Stimulated activated CD8-positive, alpha-beta memory T cell treated with anti-CD3 and anti-CD28 coated beads, Interleukin-12 subunit alpha, Interleukin-12 subunit beta, amount 100 ng/mL, for 1 hour (primary cell): ENCODE measurements at places on chromosomes 12 and 14.
A peak's percentile ranks its signal among the peaks of the same experiment; 100 is the strongest.

GRCh38 chr12:93573552-93574223 lies 1.2 kb downstream of the SOCS2 start:
- DNase-seq: no peak

DNA sequence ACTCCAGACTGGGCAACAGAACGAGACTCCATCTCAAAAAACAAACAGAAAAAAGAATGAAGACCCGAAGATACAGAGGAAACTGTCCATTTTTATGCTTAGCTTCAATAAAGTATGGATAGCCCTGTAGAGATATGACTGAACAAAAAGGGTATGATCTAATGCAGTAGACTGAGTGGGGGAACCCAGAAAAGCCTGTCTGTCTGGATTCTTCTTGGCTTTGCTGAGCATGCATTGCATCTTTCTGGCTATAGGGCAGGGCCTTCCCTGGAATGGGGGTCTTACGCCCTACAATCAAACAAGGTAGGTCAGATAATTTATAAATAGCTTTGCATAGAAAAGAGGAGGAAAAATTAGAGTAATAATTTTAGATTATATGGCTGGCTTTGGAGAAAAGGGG lies 10.1 kb downstream of the MIA2 start:
- no peak for DNase-seq

DNA sequence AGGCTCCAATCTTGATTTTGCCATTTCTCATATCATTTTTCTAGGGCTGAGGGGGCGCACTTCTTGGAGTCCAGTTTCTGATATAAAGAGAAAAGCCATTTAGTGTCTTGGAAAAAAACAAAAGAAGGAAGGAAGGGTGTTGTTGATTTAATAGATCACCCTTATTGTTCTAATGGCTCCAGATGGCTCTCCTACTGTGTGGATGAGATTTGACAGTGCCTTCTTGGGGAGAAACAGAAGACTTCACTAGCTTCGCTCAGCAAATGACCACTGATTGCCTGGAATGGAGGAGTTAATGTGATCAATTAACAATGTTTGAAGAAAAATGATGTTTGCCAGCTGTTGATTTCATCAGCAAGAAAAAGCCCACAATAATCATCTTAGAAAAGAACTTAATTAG lies 216.2 kb downstream of the APAF1 start:
- no peak for DNase-seq

DNA sequence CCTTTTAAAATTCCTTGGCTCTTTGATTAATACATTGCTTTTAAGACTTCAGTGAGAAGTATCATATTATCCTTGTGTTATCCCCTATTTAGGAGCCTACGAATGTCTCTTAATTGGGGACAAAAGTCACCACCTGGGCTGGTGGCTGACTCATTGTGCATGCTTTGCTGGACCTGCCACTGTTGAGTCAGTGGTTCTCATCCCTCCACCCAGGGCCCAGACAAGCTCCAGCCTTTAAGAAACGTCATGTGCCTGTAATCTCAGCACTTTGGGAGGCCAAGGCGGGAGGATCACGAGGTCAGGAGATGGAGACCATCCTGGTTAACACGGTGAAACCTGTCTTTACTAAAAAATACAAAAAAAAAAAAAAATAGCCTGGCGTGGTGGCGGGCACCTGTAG lies 57.9 kb downstream of the OTX2 start:
- no peak for DNase-seq

GRCh38 chr14:30771595-30771994 lies 102.8 kb upstream of the COCH start:
- no peak for DNase-seq

DNA sequence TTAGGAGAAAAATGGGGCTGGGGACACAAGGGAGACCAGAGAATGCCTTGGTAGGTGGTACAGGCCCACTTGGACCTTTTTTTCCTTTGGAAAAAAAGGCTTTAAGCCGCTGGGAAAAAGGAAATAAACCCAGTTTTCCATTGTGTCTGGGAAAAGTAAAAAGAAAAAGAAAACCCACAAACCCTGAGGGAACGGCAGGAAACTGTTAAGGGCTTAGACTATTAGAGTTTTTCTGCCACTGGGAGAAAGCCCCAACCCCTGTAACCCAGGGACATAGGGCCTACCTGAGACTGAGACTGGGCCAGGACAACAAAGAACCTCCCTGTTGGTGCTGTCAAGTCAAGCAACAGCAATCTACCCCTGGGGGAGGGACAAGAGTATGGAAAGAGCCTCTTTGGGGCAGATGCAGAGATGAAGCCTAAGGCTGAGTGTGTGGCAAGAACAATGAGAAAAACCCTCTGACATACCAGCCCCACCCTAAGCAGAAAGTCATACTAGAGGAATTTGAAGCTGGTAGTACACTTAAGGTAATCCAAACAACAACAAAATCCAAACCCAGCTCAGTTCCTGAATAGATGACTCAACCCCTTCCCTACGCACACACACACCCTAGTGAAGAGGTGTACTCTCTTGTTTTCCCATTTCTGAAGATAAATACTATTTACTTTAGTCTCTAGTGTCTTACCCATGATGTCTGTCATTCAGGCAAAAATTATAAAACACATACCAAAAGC lies 22.8 kb downstream of the ATF1 start:
- no peak for DNase-seq

DNA sequence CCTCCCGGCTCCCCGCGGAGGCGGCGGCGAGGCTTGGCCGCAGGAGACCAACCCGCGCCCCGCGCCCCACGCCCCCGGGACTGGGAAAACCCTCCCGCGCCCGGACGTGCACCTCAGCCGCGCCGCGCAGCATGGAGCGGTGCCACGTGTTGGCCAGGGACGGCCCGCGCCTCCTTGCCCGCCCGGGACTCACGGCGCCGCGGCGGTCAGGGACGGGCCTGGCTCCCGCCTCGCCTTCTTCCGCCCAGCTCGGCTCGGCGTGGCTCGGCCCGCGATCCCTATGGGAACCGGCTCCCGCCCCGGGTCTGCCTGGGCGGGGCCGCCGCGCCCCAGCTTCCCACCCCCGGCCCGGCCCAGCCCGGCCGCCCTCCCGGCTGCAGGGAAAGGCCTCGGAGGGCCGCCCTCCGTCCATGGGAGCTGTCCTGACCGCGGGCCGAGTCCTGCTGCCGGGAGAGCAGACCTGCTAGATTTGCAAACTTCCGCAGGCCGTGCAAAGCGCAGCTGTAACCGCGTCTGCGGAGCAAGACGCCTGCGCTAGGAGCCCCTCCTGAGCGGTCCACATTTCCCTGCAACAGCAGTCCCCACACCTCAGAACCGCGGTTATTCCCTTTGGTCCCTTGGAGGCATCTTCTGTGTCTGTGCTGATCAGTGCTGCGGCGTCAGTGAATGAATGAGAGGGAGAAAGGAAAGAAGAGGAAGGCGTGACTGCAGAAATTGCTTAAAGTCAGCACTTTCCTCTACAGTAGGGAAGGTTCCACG lies at the start of gene CDKL1:
Gene CDKL1, minus strand, starts transcription at position 251 of the 759 bp plus-strand sequence. CDS start 1,013 bp downstream, outside the sequence.
- DNase-seq: peak; percentile 5

- no peak for DNase-seq
Measured at GRCh38 chr12:111063295-111064026, 143.1 kb upstream of the MYL2 start.

- no peak for DNase-seq
Measured at GRCh38 chr12:105956662-105957457, 181.9 kb downstream of the NUAK1 start.

DNA sequence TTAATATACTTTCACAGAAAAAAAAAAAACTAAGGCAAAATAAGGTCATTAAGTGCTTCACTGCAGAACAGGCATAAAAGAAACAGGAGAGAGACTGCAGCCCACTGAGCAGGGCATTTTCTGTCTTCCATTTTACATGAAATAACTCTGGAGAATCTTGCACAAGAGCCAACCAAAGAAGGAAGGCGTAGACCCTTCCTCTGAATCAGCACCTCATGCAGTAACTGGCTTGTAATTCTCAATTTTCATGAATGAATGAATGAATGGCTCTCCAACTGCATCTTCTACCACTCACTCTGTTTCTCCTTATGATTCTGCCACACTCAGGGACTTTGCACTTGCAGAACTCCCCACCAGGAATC lies 102.0 kb upstream of the PPM1H start:
- no peak for DNase-seq

GRCh38 chr12:64679487-64680001 lies 69.2 kb downstream of the RASSF3 start:
- peak; percentile 39 for DNase-seq

GRCh38 chr12:77861317-77861716 lies 30.6 kb downstream of the NAV3 start:
- no peak for DNase-seq

- DNase-seq: no peak
Measured at GRCh38 chr12:214003-214741, at the start of gene SLC6A12. Gene SLC6A12 (minus strand): TSS chr12:214157. CDS start chr12:209986, 4,171 bp downstream.

DNA sequence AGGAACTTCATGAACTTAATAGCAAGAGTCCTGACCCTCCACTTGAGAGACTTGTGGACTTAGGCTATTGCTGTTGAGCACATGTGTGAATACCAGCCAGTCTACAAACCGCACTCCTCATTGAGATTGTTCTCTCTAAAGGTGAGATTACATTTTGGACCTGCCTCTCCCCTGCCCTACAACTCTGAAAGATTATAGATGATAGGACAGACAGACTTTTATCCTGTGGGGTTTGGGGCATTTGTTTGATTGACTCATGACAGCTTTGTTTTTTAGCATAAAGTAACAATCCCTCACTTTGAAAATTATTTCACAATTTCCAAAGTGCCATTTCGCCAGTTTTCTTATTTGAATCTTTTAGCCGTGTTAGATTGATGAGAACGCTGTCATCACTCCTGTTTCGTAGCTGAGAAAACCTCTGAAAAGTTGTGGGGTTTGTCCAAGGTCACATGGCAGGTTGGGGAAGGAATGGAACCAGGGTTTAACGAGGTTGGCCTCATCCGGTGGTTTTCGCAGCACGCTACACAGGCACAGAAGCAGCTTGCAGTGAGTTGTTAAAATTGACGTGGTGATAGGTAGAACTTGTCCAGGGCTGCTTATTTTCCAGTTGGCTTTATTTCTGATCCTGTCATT lies 836 bp downstream of the EVL start:
- peak; percentile 65 for DNase-seq

GRCh38 chr12:21813751-21814150 lies 39.2 kb upstream of the KCNJ8 start:
- no peak for DNase-seq

GRCh38 chr14:100747021-100747586 lies 20.4 kb downstream of the DLK1 start:
- no peak for DNase-seq

GRCh38 chr12:79326222-79326621 lies 364.5 kb downstream of the PAWR start:
- no peak for DNase-seq

- DNase-seq: peak; percentile 10
Measured at GRCh38 chr12:12999271-12999958, 650 bp downstream of the HEBP1 start.

- no peak for DNase-seq
Measured at GRCh38 chr14:52413729-52414408, 99.8 kb downstream of the PTGER2 start.

GRCh38 chr12:3179731-3180130 lies 102.6 kb downstream of the TSPAN9 start:
- DNase-seq: no peak

DNA sequence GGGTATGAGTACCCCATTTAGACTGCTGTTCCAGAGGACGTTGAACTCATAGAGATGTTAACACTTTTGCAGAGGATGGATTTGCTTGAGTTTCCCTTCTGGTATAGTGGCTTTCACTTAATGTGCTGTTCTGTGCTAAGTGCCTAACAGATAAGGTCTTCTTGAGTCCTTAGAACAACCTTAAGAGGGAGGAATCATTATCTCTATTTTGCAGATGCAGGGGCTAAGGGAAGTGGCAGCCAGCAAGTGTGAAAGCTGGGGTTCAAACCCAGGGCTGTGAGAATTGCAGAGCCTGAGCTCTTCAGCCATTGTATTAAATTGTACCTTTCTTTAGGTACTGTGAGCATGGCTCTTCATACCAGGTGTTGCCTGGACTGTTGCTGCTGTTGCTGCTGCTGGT lies 122.1 kb upstream of the NRXN3 start:
- DNase-seq: no peak

GRCh38 chr12:1650260-1650977 lies 21.4 kb downstream of the WNT5B start:
- no peak for DNase-seq

DNA sequence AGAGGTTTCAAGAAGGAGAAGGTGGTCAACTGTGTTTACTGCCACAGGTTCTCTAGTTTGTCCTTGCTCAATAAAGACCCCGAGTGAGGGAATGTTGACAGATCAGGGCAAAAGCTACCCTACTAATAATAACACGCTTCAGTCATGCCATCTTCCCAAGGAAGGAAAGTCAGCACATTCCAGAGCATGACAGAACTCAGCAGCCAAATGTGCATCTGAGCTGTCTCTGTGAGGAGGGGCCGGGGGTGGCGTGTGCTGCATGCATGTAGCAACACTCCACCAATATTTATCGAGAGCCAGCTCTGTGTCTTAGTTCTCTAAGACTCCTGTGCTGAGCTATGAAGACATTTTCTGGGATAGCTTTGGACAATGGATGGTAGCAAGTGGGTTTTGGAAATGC lies 260.4 kb downstream of the DPF3 start:
- no peak for DNase-seq

GRCh38 chr14:73739174-73739898 lies 25.2 kb upstream of the PNMA1 start:
- no peak for DNase-seq

DNA sequence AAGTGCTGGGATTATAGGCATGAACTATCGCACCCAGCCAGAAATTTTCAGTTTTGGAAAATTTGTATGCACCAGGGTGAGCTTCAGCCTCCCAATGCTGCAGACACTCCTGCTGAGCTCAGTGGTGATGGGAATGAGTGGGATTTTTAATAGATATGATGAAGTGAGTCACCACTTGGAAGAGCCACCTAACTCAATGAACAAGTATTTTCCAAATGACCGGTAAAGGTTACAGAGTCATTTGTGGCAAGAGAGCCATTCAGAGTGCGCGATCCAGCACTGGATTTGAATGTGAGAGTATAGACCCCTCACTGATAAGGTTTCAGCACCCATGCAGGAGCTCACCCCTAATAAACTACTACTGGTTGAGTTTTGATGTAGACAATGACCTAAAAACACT lies 100.7 kb downstream of the PPP2R5C start:
- DNase-seq: no peak

GRCh38 chr12:70553391-70553859 lies 83.8 kb downstream of the PTPRB start:
- no peak for DNase-seq

DNA sequence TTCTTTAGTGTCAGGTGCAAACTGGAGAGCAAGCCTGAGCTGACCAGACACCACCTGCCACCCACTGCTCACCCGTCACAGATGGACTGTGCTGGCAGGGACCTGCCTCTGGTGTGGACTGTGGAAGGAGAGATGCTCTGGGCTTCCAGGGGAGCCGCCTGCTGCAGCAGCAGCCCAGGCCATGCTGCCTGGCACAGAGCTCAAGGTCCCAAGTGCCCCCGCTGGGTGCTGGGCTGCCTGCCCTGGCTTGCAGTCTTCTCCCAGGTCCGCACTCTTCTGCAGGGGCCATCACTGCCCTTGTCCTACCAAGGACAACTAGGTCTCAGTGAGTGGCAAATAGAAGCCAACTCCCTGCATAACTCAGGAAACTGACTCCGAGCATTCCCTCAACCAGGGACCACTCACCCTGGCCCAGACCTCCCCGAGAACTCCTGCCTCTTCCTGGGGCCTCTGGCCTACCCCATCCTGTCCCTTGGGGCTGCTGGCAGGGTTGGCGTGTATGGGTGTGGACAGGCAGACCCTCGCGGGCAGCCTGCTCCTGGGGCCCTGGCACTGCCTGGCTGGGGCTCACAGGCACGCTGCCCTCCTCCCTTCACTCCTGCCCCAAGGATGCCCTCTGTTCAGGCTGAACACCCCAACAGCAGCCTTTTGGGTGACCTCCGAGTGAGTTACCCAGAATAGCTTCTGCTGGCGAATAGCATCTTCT lies 9.3 kb downstream of the AMN start:
- DNase-seq: no peak
